Stomach (tissue), 19 donors: ENCODE measurements at places on chromosomes 1 and 21. TPM values are rescaled to one million over a fixed set of nuclear protein-coding genes. Genes with fewer than 3 reads are reported as not detected.

GRCh38 chr1:159054427-159054826, 22.1 kb downstream of the AIM2 start:
- no peak for DNase-seq

GRCh38 chr1:7400566-7400965, 370.5 kb upstream of the VAMP3 start:
- no peak for DNase-seq

GRCh38 chr1:238404921-238405320, 514.2 kb upstream of the ZP4 start:
- no peak for DNase-seq

- no peak for DNase-seq
Observed at GRCh38 chr1:95089650-95090287, 17.0 kb upstream of the ALG14 start.

- DNase-seq, result no peak
Observed at GRCh38 chr1:183197762-183198161, 11.7 kb downstream of the LAMC2 start.

GRCh38 chr1:108182959-108183700, 17.0 kb downstream of the SLC25A24 start:
- DNase-seq, result no peak

The TFB2M gene
- total RNA-seq, result 13.3 TPM

The LCE1F gene
- not detected for total RNA-seq

The RGS16 gene
- total RNA-seq, result 0.58 TPM
